ENCODE measurements at places on chromosomes 2 and 18. TPM values are rescaled to one million over a fixed set of nuclear protein-coding genes. Genes with fewer than 3 reads are reported as not detected.

The STAT4 gene
- 93.2 TPM for total RNA-seq

The PAIP2B gene
- total RNA-seq, result 0.89 TPM

The HOXD9 gene
- total RNA-seq, result not detected

The SCYGR4 gene
- not detected for total RNA-seq

The IMMT gene
- total RNA-seq, result 169 TPM

The ZNF396 gene
- 0.45 TPM for total RNA-seq

The SLC30A3 gene
- 0.48 TPM for total RNA-seq

The ASIC4 gene
- total RNA-seq, result 0.16 TPM

The GATA6 gene
- not detected for total RNA-seq
